ENCODE measurements at places on chromosomes 6 and 20.

DNA sequence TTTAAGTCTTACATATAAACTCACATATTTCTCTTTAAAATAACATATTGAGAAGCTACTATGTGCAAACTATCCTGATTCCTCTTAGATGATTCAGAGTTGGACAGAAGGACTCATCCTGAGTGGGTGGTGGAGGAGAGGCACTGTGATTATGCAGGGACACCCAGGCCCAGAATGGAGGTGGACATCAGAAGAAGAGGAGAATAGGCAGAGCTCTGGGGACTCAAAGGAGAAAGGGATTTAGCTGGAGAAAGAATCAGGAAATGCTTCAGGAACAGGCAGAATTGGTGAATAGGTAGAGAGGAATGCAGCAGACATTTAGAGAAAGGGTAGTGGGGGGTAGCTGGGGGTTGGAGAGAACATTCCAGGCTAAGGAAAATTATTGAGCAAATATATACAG lies 17.4 kb downstream of the RCAN2 start:
- DNase-seq, result no peak

GRCh38 chr20:33650753-33651561 lies 11.2 kb upstream of the C20orf144 start:
- DNase-seq, result no peak

GRCh38 chr20:44736170-44737021 lies 9.3 kb upstream of the KCNK15 start:
- DNase-seq, result peak; percentile 64

DNA sequence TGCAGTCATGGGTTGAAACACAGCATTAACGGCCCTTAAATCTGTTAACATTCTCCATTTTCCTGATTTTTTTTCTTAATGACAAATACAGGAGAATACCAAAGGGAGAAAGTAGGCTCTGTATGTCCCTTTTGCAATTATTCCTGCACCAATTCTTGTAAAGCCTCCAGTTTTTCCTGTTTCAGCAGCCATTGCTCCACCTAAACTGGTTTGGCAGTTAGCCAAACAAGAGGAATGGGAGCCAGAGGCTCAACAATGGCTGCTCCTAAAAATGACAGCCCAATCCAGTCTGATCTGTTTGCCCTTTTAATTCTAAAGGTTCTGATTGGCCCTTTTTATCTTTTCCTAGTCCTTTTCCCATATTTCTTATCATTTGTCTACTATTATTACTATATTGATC lies 284.2 kb upstream of the SGK1 start:
- no peak for DNase-seq

DNA sequence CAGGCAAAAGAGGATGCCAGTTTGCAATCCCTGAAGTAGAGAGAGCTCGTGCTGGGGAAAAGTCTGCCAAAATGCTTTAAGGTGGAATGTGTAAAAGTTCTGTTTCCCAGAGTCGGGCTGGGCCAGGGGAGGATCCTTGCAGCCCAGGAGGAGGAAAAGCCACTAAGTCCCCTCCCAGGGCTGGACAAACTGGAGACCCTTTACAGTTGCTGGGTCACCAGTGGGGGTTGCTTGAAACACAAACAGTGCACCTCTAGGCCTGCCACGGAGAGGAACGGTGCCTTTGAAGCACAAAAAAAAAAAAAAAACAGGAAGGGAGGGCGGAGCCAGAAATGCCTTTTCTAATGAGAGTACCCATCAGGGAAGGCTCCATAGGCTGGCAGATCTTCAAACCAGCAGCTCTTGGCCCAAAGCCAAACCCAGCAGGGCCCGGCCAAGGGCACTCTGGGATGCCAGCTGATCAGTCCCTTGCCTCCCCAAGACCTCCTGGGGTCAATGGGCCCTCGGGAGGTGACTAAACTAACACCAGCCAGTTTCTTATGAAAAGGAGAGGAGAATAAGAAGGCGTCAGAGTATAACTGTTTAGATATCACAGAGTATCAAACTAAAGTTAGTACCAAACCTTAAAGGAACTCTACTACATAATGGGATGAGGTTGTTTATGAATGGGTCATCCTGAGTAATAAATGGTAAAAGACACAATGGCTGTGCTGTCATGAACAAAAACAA lies 23.7 kb downstream of the HLA-A start:
- no peak for DNase-seq

DNA sequence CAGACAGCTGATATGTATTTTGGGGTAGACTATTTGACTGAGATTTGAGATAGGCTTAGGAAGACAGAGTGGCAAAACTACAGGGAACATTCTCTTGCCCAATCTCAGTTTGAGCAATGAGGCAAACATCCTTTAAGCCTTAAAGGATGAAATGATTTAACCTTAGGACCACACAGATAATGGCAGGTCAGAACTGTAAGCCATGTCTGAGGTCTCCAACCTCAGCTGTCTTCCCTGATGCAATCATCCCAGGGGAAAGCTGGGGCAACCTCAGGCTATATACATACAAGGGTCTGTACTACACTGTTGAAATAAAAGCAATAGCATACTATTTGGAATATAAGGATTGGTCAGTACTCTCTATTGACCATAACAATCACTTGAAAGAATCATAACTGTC lies 83.8 kb upstream of the NUP153 start:
- DNase-seq, result no peak

DNA sequence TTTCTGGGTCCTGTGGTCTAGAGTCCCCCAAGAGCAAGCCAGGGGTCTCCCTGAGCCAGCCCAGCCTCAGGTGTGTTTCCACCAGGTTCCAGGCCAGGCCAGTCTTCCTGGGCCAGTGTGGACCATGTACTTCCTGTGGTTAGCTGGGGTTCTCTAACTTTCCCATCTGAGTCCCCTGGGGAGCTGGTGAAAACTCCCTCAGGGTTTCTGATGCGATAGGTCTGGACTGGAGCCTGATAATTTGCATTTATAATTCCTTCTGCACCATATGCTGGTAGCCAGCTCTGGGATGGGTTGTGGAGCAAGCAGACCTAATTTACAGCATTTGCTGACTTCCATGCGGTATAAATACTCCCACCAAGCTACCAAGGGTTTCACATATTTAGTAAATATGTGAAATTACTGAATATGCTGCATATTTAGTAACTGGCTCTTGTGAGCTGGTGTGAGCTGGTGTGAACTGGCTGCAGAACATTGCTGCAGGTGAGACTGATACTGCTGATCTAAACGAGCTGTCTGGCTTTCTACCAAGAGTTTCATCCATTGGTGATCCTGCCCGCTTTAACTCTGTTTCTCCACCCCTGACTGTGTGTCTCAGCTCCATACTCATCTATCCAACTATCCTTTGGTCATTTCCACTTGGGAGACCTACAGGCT lies 62.6 kb downstream of the RIN2 start:
- DNase-seq, result no peak

DNA sequence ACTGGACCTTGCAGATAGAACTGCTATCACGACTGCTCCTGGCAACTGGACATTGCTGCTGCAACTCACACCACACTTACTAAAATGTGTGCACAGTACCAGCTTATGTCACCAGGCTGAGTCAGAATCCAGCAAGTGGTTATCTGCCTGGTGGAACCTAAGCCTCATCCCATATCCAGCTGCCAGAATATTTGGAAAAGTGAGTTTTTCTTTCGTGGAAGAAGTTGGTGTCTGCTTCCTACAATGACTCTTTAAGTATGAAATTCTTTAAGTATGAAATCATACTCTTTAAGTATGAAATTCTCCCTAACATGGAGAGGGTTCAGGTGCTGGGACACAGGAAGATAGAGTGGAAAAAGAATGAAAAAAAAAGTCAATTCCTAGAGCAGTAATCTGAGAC lies 16.4 kb upstream of the POLR1H start:
- peak; percentile 53 for DNase-seq
